HepG2 (cell line): ENCODE measurements at places on chromosomes 2 and 18. TPM values are rescaled to one million over a fixed set of nuclear protein-coding genes. Genes with fewer than 3 reads are reported as not detected.

- no peak within 1 kb of the TSS for H3K4me3 ChIP-seq
- no peaks in the 10 kb centered on the region for H3K36me3 ChIP-seq
- no peak for DNase-seq
These were observed at the start of gene HOXD11 for GRCh38 chr2:176106581-176107539. Gene HOXD11, plus strand, starts transcription at chr2:176107280. Its CDS starts 76 bp downstream, at chr2:176107356.

GRCh38 chr18:23652232-23652631, 10.5 kb downstream of the ANKRD29 start:
- DNase-seq: no peak
- H3K4me3 ChIP-seq: no peak overlapping the region
- H3K27ac ChIP-seq: no peak overlapping the region
- no peaks in the 10 kb centered on the region for H3K36me3 ChIP-seq
- peaks cover 9% of the 10 kb centered on the region; the same call in 1 of the 3 replicates for H3K27me3 ChIP-seq

DNA sequence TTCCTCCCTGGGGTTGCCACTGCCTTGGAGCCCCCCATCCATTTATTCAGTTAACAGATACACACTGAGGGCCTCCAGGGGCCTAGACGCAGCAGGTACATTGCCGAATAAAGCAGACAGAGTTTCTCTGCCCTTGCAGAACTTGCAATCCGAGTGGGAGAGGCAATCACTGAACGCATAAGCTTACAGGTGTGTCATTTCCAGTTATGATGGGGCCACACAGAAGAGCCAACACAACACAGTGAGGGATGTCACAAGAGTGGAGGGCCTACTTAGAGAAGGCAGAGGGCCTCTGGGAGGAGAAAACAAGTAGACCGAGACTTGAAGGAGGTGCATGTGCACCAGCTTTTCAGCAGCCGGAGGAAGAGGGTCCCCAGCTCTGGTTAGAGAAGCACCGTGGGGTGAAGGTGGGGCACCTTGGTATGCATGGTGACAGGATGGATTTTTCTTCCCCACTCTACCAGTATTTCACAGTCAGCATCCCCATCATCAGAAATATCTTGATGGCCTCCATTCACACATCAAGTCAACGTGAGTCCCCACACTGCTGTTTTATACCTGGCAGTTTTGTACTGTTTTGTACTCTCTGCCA, 150.9 kb downstream of the SMAD7 start:
- no peaks in the 10 kb centered on the region for H3K27me3 ChIP-seq
- peaks cover 13% of the 10 kb centered on the region for H3K4me1 ChIP-seq
- no peak for DNase-seq
- no peak overlapping the region for H3K4me3 ChIP-seq
- peaks cover 9% of the 10 kb centered on the region for H3K36me3 ChIP-seq
- no peak overlapping the region for H3K27ac ChIP-seq

DNA sequence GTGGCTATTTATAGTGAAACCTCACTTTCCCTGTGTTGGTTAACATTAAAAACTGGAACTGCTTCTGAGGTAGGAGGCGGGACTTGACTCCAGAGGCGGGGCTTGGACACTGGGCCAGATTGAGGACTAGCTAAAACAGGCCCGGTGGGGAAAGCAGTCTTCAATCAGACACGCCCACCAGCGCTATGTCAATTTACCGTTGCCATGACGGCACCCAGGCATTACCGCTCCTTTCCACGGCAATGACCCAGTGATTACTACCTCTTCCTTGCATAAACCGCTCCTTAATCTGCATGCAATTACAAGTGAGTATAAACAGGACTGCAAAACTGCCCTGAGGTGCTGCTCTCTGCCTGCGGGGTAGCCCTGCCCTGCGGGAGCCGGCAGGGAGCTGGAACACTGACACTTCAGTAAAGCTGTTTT, 35.3 kb downstream of the LRRFIP1 start:
- H3K27ac ChIP-seq: no peak overlapping the region
- H3K4me3 ChIP-seq: peak overlapping the region; percentile 16; the same call in 1 of the 2 replicates
- peak; percentile 71 for DNase-seq
- H3K27me3 ChIP-seq: no peaks in the 10 kb centered on the region
- H3K36me3 ChIP-seq: no peaks in the 10 kb centered on the region
- peaks cover 41% of the 10 kb centered on the region for H3K4me1 ChIP-seq

- no peaks in the 10 kb centered on the region for H3K4me1 ChIP-seq
- no peak for DNase-seq
- H3K27me3 ChIP-seq: no peaks in the 10 kb centered on the region; the same call in 1 of the 2 replicates
These were observed 322.6 kb upstream of the REV1 start for GRCh38 chr2:99812426-99812825.

GRCh38 chr2:199462347-199462955, 4.7 kb upstream of the SATB2 start:
- 0 out of 2 replicates have a peak overlapping the region, but pooled peaks have one; percentile 40 for H3K4me3 ChIP-seq
- DNase-seq: no peak

- peaks cover 22% of the 10 kb centered on the region for H3K4me1 ChIP-seq
- peaks cover 17% of the 10 kb centered on the region; the same call in 2 of the 3 replicates for H3K36me3 ChIP-seq
- no peak for DNase-seq
- H3K27me3 ChIP-seq: no peaks in the 10 kb centered on the region
These were observed 46.3 kb downstream of the CABLES1 start for GRCh38 chr18:23181547-23181946.

- DNase-seq: no peak
- H3K4me1 ChIP-seq: peaks cover 29% of the 10 kb centered on the region
- no peak overlapping the region for H3K27ac ChIP-seq
- H3K27me3 ChIP-seq: no peaks in the 10 kb centered on the region
- no peak overlapping the region for H3K4me3 ChIP-seq
These were observed 137.5 kb downstream of the CTIF start for GRCh38 chr18:48676346-48676745.

Gene ABCB11
- total RNA-seq: not detected in 2 replicates

Gene CPO
- total RNA-seq: not detected in 2 replicates

Gene ACMSD
- total RNA-seq: not detected in 2 replicates

Gene MPHOSPH10
- total RNA-seq: 137 and 201 TPM in 2 replicates
